CD4-positive, alpha-beta T cell treated with Interleukin-17A for 4 hours (primary cell): ENCODE measurements at places on chromosomes 7 and 10.

DNA sequence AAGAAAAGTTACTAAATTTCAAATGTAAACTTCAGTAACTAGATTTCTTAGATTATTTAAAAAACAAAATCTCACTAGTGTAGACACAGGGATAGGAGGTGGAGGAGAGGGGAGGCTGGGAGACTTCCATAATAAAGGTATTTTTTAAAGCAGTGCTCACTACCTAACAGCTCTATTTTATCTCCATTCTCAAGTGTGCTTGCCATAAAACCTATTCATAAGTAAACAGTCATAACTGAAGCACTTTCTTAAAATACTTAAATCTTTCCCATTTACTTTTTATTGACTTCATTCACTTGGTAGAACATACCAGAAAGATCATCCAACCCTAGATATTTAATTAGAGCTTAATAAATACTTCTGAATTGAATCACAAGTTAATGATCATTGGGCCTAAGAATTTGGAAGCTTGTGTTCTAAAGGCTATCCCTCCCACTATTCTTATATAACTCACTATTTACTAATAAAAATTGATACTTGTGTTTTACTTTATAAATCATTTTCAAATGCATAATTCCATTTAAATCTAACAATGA lies 107.4 kb downstream of the SNX13 start:
- DNase-seq, result no peak

DNA sequence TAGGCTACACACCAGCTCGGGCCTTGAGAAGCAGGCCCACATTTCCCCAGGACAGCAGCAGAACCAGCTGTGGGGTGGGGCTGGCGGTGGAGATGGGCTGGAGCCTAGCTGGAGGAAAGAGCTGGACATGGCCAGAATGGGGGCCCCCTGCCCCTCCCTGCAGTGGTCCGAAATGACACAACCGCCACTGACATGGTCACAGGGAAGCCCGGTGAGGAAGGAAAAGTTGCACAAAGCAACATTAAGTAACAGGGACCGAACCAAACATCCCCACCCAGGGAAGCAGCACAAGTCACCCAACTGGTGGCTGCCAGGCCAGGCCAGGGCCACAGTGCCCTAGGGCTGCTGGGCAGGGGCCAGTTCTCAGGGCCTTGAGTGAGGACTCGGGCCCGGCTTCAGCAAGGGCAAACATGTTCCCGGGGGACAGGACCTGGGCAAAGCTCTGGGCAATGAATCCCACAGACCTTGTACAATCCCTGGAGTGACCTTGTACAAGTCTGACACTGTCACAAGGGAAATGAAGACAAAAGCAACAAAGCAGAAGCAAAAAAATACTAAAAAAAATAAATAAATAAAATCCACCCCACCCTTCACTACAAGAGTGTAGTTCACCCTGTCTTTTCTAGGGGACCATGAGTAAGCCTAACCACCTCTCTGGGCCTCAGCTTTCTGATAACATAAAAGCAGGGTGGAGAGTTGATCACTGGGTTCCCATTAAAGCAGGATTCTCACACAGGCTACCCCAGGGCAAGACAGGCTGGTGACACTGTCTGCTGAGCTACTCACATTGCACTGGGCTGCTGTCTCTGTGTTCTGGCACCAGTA lies 33.0 kb downstream of the PSAP start:
- DNase-seq, result no peak

- DNase-seq, result no peak
Observed at GRCh38 chr7:16278167-16278787, 143.1 kb downstream of the CRPPA start.

- no peak for DNase-seq
Observed at GRCh38 chr10:7948371-7949000, 106.0 kb upstream of the GATA3 start.

GRCh38 chr10:21521751-21522533 lies 3.5 kb downstream of the SKIDA1 start:
- no peak for DNase-seq

- no peak for DNase-seq
Observed at GRCh38 chr7:42378149-42378548, 141.1 kb upstream of the GLI3 start.

- DNase-seq, result no peak
Observed at GRCh38 chr10:47018026-47018735, 107.0 kb downstream of the PTPN20 start.

- no peak for DNase-seq
Observed at GRCh38 chr10:27723436-27723835, 22.2 kb downstream of the MKX start.
